ENCODE measurements at places on chromosomes 4 and X.

DNA sequence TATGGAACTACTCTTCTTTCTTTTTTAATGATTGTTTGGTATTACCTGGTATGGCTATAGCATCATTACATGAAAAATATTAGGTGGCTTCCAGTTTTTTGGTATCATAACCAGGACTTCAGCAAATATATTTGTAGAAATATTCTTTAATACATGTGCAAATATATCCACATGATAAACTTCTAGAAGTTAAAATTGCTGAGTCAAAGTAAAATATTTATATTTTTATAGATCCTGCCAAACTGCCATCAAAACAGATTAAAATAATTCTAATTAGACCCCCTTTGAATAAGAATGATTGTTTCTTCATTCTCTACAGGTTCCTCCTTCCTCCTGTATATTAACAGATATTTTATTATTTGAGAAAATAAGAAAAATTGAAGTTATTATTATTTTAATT lies 708.5 kb upstream of the INTU start:
- no peak for DNase-seq

DNA sequence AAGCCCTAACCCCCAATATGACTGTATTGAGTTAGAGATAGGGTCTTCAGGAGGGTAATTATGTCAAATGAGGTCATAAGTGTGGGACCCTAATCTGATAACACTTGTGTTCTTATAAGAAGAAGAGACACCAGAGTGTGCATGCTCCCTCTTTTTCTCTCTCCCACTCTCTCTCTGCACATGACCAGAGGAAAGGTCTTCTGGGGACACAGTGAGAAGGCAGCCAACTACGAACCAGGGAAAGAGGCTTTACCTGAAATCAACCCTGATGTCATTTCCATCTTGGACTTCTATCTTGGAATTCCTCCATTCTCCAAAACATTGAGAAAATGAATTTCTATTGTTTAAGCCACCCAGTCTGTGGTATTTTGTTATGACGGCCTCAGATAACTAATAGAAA lies 97.2 kb upstream of the MAD2L1 start:
- DNase-seq, result no peak

DNA sequence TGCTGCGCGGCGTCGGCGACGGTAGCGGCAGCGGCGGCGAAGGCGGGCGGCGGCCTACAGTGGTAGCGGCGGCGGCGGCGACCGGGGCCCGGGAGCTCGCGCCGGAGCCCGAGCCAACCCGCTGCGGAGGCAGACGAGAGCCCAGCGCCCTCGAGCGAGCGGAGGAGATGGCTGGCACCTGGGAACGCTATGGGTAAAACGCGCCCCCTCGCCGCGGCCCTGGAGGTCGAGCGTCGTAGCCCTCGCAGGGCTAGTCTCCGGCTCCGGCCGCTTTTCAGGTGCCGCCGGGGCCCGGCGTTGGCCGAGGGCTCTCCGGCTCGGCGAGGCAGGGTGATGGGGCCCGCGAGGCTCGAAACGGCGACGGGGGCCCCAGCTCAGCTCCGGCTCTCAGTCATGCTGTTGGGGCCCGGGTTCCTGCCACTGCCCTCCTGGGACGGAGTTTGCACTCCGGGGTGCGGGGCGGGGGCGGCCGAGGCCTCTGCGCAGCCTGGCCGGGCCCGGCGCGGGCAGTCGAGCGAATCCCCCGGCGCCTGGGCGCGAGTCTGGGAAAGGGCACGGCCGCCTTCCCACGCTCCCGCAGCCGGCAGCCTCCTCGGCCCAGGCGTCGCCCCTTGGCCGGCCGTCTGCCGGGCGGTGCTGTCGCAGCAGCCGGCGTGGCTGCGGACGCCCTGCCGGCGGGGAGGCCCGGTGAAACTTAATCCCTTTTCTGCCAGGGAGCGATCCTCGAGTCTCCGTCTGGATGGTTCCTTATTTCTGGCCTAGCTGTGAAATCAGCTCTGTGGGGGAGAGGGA lies 768 bp downstream of the MID2 start:
- peak; percentile 45 for DNase-seq

DNA sequence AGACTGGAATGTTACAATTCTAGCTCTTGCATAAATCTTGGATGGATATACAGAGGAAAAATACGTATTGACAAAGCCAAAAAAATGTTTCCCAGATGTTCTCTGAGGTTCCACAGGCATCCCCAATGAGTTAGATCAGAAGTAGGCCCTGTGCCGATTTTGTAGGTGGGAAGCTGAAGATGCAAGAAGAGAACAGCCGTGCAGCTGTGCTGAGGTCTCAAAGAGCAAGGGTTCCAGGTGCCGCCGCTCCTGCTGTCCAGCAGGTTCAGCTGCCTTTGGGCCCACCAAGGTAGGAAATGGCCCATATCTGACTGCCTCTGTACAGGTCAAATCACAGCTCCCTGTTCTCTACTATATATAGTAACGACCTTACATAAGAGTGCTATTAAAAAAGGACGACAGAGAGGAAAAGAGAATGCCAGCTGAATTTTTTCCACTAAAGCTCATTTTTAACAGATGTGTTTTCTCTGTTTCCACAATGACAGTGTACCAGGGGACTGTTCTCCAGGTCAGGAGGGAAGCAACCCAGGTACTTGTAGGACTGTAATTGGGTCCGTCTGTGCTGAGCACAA lies 155.6 kb downstream of the CBR4 start:
- DNase-seq, result no peak

GRCh38 chrX:18885328-18886004 lies 98.4 kb downstream of the PHKA2 start:
- DNase-seq, result no peak

GRCh38 chrX:113492895-113493294 lies 652.3 kb upstream of the AMOT start:
- DNase-seq, result no peak

DNA sequence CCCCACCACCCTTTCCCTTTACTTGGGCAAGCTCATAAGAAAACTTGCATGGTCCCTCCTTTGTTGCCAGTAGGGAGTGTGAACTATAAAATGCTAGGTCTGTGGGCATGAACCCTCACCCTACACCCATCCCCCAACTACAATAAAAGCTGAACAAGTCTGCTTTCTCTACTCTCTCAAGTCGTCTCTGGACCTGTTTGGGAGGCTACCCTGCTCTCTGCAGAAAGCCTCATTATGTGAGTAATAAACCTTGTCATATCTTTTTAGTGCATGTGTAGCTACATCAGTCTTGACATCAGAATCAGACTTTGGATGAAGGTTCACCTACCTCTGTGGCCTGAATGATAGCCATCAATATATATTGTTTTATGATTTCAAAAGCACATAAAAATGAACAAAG lies 155.4 kb upstream of the FAM241A start:
- no peak for DNase-seq

DNA sequence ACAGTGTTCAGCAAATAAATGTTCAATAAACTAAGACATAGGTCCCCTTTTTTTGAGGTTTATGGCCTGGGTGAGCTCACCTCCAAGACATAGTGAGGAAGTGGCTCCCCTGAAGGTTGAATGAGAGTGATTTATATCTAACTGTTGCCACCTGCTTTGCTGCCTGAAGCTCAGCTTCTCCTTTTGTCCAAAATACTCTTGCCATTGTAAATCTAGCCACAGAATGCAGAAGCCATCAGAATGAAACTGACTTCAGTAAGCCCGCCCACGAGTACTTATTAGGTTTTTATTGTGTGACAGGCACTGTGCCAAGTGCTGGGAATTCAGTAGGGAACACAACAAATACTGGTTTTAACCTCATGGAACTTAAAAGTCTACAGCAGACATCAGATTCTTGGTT lies 18.0 kb downstream of the SPINK2 start:
- no peak for DNase-seq

DNA sequence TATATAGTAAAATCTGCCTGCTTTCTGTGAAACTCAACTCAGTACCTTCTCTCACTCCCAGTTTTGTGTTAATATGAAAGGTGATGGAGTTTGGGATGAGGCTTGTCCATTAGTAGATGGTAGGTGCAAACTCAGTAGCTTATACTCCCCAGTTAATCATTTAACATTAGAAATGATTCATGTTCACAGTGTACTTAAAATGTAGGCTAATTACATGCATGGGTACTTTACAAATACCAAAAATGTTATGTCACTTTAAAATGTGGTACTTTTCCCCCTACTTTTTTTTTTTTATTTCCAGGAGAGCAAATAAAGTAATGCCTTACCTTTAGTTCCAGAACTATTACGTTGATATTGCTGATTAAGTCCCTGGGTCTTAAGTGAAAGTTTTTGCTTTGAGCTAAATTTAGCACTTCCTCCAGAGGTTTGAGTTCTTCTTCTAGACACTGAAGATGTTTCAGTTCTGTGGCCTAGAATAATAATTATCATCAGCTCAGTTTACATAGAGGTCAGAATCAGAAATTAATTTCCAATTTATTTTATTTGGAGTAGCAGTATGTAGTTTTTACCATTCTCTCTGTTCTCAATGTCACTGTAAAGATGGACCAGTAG lies 3.0 kb downstream of the IL2 start:
- no peak for DNase-seq

All from Daoy (cell line).